Stimulated activated CD4-positive, alpha-beta T cell treated with anti-CD3 and anti-CD28 coated beads, Interleukin-1b, Interleukin-23, amount 100 ng/mL, for 24 hours (primary cell): ENCODE measurements at places on chromosomes 1 and 21.

GRCh38 chr1:221035662-221036153 is 156.5 kb downstream of the HLX start:
- no peak for DNase-seq

DNA sequence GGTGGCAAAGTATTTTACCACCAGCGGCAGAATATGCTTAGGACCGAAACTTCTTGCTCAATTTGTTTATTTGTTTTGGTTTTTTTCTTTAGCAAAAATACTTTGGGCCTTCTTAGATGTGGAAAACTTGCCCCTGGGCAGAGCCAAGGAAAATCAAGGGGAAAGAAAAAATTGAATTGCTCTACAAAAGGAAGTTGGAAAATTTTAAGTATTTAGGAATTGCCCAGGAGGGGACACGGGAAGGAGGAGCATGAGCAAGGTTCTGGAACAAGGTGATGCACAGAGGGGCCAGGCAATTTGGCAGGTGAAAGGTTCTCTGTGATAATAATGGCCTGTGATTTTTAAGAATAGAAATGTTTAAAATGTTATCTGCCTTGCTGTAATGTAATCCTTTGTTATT is 28.6 kb downstream of the SGIP1 start:
- no peak for DNase-seq

DNA sequence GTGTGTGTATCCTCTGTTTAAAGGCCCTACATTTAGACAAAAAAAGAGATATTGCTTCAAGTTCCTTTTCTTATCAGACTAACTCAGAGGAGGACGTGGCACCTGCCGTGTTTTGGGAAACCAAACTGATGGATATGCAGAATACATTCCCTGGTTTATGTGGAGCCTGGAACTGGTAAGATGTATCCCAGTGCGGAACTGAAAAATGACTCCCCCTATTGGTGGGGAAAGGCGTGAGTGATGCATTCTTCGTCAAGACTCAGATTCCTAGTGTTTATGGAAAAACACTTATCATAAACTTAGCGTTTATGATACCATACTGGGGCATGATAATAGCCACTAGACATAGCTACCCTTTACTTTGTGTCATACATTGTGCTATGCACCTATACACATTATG is 154.2 kb downstream of the ZNF326 start:
- no peak for DNase-seq

DNA sequence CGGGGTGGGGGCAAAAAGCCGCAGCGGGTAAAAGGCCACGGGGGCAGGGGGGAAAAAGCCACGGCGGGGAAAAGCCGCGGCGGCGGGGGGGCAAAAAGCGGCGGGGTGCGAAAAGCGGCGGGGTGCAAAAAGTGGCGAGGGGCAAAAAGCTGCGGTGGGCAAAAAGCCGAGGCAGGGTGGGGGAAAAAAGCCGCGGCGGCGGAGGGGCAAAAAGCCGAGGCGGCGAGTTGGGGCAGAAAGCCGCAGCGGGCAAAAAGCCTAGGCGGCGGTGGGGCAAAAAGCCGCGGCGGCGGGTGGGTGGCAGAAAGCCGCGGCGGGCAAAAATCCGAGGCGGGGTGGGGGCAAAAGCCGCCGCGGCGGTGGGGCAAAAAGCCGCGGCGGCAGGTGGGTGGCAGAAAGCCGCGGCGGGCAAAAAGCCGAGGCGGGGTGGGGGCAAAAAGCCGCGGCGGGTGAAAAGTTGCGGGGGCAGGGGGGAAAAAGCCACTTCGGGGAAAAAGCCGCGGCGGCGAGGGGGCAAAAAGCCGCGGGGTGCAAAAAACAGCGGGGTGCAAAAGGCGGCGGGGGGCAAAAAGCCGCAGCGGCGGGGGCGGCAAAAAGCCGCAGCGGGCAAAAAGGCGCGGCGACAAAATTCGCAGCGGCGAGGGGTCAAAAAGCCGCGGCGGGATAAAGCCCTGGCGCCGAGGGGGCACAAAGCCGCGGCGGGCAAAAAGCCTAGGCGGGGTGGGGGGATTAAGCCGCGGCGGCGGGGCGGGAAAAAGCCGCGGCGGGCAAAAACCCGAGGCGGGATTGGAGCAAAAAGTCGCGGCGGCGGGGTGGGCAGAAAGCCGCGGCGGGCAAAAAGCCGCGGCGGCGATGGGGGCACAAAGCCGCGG is 3901.2 kb downstream of the SRGAP2C start:
- DNase-seq = no peak

DNA sequence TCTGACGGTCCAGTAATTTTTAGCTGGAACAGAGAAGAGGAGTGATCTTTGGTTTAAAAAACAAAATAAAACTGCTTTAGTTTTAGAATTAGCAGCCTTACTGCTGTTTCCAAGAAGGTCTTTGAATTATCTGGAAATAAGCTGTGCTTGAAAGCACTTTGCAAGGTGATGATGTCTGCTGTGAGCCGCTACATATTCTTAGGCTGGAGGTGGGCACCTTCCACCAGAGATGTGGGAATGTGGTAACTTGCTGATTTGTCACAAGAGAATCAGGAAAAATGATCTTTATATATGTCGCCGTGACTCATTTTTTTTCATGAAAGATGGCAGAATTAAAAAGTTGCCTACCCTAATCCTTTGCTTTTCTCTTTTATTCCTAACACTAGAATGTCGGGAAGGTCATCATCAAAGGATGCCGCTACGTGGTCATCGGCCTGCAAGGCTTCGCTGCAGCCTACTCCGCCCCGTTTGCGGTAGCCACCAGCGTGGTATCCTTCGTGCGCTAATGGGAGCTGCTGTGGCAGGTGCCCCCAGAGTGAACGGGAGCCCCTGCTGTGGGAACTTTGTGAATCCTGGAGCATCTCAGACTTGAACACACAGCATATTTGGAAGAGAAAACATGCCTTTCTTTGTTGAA is 6.2 kb downstream of the C1orf115 start:
- DNase-seq = no peak

DNA sequence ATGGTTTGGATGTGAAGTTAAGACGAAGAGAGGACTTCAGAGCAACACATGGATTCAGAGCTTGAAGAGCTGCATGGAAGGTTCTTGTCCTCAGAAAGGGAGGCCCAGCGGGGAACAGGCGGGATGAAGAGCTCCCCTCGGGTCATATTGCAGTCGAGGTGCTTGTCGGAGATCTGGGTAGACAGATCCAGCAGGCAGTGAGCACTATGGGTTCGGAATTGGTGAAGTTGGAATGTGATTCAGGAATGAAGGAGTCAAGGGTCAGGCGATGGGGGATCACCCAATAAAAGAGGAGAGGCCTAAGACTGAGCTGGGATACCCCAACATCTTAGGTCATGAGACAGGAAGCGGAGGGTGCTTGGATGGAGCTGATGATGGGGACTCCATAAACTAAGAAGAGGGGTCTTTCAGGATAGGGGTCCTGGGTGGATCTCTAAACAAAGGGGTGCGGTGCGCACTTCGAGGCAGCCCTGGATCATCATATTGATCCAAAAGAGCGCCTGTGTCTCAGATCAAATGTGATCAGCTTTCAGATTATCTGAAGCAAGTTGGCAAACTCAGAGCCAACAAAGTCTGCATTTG is 176.3 kb upstream of the VAMP3 start:
- no peak for DNase-seq

GRCh38 chr1:157519451-157519850 is 32.9 kb downstream of the FCRL5 start:
- DNase-seq = no peak

- DNase-seq = no peak
Observed at GRCh38 chr1:94736549-94736948, 83.6 kb upstream of the SLC44A3 start.

GRCh38 chr1:153548722-153549688 is at the start of gene S100A3:
S100A3 (minus strand) TSS chr1:153549258; CDS start chr1:153548485, 773 bp downstream.
- DNase-seq = no peak

- no peak for DNase-seq
Observed at GRCh38 chr1:189834813-189835212, 642.9 kb downstream of the BRINP3 start.

- DNase-seq = no peak
Observed at GRCh38 chr1:178941261-178941689, 70.4 kb upstream of the ANGPTL1 start.

DNA sequence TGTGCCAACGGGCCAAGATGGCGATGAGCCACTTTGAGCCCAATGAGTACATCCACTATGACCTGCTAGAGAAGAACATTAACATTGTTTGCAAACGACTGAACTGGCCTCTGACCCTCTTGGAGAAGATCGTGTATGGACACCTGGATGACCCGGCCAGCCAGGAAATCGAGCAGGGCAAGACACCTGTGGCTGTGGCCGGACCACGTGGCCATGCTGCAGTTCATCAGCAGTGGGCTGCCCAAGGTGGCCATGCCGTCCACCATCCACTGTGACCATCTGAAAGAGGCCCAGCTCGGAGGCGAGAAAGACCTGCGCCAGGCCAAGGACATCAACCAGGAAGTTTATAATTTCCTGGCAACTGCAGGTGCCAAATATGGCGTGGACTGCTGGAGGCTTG is 32.2 kb upstream of the GPR137B start:
- no peak for DNase-seq

- DNase-seq = no peak
Observed at GRCh38 chr1:68372487-68372886, 77.3 kb downstream of the RPE65 start.

DNA sequence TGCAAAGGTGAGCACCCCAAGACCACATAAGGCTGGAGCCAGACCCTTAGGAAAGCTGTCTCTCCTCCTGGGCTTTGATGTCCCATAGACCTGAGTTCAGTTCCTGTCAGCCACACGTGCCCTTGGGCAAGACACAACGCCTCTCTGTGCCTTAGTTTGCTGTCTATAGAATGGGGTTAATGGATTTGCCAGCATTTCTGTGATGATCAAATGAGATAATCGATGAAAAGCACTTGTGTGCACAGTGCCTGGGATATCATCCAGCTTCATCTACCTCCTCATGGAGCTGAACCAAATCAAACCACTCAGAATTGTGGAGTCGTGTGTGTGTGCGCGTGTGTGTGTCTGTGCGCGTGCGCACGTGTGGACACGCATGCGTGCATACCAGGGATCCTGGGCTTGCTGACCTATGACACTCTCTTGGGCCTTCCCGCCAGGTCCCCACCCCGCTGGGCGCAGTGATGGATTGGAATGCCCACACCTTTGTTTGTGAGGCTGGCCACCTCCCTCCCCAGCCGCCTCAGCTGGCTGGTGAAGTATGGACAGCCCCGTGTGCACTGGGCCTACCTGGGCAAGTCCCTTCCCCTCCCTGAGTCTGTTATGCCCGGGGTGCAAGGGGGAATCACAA is 5.2 kb downstream of the TTC22 start:
- DNase-seq = no peak

DNA sequence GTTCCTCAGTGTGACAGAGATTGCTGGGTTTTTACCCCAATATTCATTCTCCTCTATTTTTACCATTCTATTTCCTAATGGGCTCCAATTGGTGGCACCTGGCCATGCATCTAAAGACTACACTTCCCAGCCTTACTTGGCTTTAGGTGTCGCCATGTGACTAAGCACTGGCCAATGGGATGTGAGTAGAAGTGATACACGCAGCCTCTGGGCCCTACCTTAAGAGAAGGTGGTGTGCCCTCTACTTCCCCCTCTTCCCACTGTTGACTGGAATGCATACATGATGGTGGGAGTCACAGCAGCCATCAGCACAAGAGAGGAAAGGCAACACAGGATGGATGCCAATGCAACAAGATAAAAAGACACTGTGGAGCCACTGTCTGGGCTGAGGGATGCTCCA is 11.4 kb upstream of the OLIG2 start:
- DNase-seq = no peak

DNA sequence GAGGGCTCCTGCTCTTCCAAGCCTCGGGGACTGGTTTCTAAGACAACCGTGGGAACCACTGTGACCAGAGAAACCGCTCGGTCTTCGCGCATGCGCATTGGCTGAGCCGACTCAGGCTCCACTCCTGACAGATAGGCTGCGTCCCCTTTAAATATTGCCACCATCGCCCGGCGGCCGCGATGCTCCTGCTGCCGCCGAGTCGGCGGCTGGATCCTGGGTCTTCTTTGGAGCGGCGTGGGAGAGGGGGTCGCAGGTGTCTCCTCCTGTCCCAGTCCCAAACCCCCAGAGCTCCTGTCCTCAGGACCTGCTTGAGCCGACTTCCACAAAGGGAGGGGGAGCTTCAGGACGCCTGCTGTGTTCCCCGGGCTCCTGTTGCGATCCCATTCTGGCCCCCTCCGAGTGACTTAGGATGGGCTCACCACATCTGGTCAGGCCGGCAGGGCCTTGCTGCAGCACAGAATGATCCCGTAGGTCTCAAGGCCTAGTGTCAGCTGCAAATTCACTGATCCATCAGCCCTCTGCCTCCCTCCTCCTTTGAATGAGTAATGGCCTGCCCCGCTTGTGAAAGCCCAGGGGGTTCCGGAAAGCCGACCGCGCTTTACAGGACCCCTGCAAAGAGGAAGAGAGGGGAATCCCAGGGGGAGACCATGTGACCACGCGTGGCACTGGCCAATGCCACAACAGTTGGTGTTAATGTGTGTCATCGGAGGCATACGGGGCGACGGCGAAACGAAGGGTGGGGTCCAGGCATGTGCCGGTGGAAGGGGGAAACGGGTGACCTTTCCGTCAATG is 683.2 kb upstream of the TPTE start:
- DNase-seq = no peak

GRCh38 chr1:183281039-183281438 is 95.0 kb downstream of the LAMC2 start:
- DNase-seq = no peak

DNA sequence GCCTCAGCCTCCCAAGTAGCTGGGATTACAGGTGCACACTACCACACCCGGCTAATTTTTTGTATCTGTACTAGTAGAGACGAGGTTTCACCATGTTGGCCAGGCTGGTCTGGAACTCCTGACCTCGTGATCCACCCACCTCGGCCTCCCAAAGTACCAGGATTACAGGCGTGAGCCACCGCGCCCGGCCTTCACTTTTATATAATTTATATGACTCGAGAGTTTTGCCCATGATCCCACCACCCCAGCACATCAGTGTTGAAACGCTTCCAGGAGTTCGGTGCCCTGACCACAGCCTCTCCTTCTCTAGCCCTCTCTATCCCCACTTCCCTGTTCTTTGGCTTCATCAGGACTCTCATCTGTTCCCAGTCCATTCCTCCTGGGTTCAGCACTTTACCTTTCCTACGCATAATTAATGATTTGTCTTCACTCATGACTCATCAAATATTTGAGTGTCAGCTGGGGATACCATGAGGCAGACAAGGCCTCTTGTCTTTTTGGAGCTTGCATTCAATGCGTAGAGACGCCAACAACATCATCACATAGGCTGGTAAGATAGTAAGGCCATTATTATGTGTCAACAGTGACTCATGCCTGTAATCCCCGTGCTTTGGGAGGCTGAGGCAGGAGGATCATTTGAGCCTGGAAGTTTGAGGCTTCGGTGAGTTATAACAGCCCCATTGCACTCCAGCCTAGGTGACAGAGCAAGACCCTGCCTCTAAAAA is 1.4 kb downstream of the PMF1 start:
- DNase-seq = no peak

GRCh38 chr1:98325646-98326440 is 335.7 kb upstream of the SNX7 start:
- DNase-seq = no peak
